ENCODE measurements at places on chromosomes 5 and 9.

DNA sequence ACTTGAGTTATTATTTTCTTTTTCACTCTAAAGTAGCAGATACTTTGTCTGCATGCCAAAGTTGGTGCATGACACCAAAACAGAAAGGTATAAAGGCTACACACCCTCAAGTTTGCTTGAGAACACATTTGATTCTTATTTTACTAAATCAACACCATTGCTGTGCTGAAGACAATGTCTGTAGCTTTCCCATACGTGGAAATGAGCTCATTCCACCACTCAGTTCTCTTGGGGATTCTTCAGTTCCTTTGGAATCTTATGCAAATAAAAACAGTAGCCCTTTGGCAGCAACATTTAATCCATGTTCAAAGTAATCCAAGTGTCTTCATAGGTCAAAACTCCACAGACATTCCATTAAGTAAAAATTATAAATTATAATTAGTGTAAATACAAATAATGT lies 264.9 kb downstream of the TLE1 start:
- no peak overlapping the region for H3K4me3 ChIP-seq
- no peaks in the 10 kb centered on the region for H3K27me3 ChIP-seq
- DNase-seq = no peak
- no peak overlapping the region for H3K27ac ChIP-seq

DNA sequence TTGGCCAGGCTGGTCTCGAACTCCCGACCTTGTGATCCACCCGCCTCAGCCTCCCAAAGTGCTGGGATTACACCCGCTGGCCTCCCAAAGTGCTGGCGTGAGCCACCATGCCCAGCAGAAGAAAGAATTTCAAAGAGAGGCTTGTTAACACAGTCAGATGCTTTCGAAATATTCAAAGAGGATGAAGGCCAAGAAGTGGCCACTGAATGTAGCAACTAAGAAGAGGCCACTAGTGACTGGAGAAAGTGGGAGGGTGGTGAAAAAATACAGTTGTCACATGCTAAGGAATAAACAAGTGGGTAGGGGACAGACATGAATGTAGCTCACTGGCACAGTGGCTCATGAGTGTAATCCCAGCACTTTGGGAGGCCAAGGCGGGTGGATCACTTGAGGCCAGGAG lies 13.0 kb upstream of the TPM2 start:
- H3K27me3 ChIP-seq = no peaks in the 10 kb centered on the region
- no peak for DNase-seq

GRCh38 chr5:1671351-1671750 lies 128.3 kb downstream of the MRPL36 start:
- H3K4me1 ChIP-seq = peaks cover 13% of the 10 kb centered on the region
- no peaks in the 10 kb centered on the region for H3K36me3 ChIP-seq
- no peak overlapping the region for H3K27ac ChIP-seq
- no peak for DNase-seq

DNA sequence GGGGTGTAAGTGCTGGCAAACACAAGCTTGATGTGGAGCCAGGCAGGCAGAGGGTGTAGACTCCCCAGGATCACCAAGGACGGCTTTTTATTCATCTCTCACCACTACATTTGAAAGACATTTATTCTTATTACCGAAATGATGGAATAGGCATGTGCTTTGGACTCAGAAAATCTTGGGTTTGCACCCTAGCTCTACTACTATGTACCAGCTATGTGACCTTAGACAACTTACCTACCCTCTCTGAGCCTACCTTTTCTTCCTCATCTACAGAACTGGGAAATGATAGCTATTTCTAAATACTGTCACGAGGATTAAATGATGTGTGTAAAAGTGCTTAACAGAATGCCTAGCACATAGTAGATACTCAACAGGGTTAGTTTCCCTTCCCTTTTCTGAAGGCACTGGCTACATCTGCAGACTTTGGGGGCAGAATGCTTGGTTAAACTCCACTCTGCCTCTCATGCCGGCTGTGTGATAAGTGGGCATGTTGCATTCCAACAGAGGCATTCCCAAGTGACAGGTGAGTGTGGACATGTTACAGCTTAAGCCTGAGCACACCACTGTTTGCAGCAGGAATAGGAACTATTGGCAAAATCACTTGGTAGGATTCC lies 94.8 kb downstream of the SLC1A3 start:
- no peak for DNase-seq
- H3K4me1 ChIP-seq = peaks cover 2% of the 10 kb centered on the region
- H3K36me3 ChIP-seq = peaks cover 2% of the 10 kb centered on the region
- peaks cover 5% of the 10 kb centered on the region for H3K27me3 ChIP-seq
- no peak overlapping the region for H3K27ac ChIP-seq

DNA sequence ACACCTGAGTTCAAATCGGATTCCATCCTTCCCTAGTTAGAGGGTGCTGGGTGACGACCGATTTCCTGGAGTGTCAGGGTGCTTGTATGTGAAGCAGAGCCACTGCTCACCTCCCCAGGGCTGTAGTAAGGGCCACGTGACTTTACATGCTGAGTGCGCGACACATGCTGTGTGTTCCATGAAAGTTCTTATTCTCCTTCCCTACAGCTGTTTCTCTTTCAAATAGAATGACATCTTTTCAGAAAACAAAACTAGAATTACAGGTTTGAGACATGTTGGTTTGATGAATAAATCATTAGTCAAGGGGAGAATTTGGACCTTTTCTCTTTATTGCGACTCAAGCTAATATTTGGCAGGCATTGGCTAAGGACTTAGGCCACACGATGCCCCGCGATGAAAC lies 113.1 kb downstream of the JMY start:
- H3K4me1 ChIP-seq = no peaks in the 10 kb centered on the region
- no peaks in the 10 kb centered on the region for H3K36me3 ChIP-seq
- no peak overlapping the region for H3K4me3 ChIP-seq
- H3K27ac ChIP-seq = no peak overlapping the region
- H3K27me3 ChIP-seq = no peaks in the 10 kb centered on the region
- no peak for DNase-seq

DNA sequence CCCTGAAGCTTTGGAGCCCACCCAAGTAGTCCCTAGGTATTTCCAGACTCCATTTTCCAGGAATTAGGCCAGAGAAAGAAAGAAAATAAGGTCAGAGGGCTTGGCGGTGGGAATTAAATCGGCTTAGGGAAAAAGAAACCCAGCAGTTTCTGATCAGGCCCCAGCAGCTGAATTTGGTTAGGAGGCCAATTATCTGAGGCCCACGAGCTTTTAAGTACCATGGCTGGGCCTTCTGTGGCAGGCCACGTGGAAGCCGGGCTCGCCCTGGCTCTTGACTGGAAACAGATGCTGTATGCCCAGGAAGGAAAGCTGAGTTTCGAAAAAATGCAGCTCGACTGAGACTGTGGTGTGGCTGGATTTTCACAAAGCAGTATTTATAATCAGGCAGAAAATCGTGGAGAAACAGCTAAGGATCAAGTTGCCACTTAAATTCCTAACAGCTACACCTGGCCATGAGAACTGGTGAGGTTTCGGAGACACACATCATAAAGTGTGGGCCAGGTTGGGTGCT lies 75.1 kb upstream of the PANK3 start:
- no peaks in the 10 kb centered on the region for H3K36me3 ChIP-seq
- H3K4me3 ChIP-seq = no peak overlapping the region
- H3K4me1 ChIP-seq = no peaks in the 10 kb centered on the region
- H3K27me3 ChIP-seq = peaks cover 5% of the 10 kb centered on the region
- DNase-seq = no peak

GRCh38 chr5:151295138-151295537 lies 8.4 kb downstream of the SLC36A3 start:
- no peaks in the 10 kb centered on the region for H3K4me1 ChIP-seq
- H3K4me3 ChIP-seq = no peak overlapping the region
- DNase-seq = no peak
- no peaks in the 10 kb centered on the region for H3K36me3 ChIP-seq

DNA sequence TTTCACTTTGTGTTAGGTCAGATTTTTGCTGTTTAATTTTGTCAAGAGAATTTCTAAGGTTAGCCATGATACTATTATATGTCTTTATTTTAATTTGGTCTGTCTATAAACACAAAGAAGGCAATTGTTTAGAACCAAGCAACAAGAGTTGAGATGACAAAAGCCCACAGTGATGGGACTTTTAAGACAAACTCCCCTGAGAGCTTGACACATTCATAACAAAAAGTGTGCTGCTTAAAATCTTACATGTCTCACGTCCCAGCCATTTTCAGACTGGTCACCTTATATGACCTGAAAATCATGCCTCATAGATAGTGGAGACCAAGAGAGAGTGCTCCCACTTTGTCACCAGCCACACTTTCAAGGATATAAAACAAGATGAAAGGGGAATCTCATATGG lies 21.6 kb upstream of the NNT start:
- DNase-seq = no peak
- peaks cover 10% of the 10 kb centered on the region for H3K36me3 ChIP-seq
- no peaks in the 10 kb centered on the region for H3K4me1 ChIP-seq
- no peak overlapping the region for H3K27ac ChIP-seq

DNA sequence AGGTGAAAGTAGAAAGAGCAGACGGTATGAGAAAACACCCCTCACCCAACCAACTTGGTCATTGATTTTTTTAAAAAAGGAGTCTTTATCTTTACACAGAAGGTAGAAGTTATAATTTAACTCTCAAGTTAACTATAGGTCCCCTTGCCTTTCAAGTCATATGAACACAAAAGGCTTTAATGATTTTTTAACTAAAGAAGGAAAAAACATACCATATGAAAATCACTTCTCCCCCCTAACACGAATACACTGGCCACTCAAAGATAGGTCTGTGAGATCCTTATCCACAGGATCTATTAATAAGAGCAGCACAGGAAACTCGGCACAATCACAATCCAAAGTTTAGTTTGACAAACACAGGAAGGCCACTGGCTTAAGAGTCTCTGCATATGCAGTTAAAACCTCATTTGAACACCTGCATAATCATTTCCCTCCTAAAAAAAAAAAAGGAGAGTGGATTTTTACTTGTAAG lies 138.0 kb downstream of the ENC1 start:
- no peaks in the 10 kb centered on the region for H3K36me3 ChIP-seq
- H3K4me3 ChIP-seq = no peak overlapping the region
- no peak for DNase-seq
- H3K4me1 ChIP-seq = no peaks in the 10 kb centered on the region

GRCh38 chr9:130707225-130707976 lies 13.8 kb downstream of the EXOSC2 start:
- H3K4me1 ChIP-seq = peaks cover 7% of the 10 kb centered on the region
- H3K4me3 ChIP-seq = no peak overlapping the region
- peak; percentile 73 for DNase-seq
- H3K27me3 ChIP-seq = no peaks in the 10 kb centered on the region

DNA sequence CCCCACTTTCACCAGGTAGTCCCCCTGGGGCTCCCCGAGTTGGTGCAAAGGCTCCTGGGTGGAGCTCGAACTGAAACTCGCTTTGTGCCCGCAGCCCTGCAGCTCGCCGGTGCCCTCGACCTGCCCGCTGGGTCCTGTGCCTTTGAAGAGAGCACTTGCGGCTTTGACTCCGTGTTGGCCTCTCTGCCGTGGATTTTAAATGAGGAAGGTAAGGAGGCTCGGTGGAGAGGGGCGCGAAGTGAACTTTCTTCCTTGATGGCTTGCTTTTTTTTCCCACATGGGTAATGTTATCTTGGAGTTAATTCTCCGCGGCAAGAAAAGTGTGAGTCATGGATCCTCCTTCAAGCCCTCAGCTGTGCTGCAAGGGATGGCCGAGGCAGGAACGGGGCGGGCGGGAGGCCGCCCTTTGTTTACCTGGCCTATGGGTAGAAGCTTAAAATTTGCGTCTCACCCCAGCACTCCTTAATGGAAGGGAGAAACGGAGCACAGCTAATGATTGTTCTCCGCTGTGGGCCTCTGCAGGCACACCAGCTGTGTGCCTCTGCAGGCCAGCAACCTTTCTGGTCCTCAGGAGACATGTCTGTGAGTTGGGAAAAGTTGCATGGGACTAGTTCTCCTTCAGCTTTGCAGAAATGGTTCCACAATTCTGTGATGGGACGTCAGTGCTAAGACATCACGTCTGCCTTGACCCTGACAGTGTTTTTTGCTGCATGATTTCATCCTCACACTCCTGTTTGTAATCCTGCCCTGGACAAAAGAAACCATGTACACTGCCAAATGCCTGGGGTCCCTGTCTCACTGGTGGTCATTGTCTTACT lies 1.1 kb downstream of the MAMDC2 start:
- no peak overlapping the region for H3K4me3 ChIP-seq
- peaks cover 45% of the 10 kb centered on the region for H3K27me3 ChIP-seq
- H3K27ac ChIP-seq = no peak overlapping the region

GRCh38 chr5:139796061-139796806 lies 626 bp downstream of the PSD2 start:
- peak overlapping the region; percentile 36 for H3K4me3 ChIP-seq
- no peak for DNase-seq
- H3K27ac ChIP-seq = no peak overlapping the region
- H3K36me3 ChIP-seq = no peaks in the 10 kb centered on the region

DNA sequence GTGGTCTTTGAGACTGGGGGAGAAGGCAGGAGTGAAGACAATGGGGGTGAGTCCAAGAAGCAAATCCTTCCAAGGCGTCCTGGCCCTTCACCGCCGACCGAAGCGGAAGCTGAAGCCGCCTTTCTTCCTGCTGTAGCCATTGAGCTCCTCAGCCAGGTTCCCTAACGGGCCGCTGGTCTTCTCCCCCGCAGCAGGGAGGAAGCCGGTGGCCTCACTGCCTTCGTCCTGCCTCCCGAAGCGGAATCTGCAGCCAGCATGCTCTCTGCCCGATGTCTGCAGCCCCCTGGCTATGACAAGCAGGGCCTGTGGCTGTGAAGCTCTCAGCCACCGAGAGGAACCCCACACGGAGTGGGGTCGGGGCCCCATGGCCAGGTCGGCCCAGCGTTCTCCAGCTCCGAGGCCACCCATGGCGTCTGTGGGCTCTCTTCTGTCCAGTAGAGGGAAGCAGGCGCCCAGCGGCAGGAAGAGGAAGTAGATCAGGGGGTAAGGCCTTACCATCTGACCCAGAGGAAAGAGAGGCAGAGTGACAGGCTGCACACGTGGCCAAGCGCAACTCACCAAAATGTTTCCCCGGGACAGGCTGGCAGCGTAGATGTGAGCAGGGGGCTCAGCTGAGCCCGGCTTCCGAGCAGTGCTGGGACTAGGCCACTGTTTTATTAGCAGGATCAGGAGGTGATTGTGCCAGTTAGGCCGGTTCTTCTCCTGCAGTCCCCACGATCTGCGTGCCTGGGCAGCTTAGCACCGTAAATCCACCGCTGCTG lies 3.1 kb downstream of the QRFP start:
- no peaks in the 10 kb centered on the region for H3K36me3 ChIP-seq
- H3K4me1 ChIP-seq = no peaks in the 10 kb centered on the region
- DNase-seq = no peak
- no peak overlapping the region for H3K4me3 ChIP-seq
- H3K27me3 ChIP-seq = no peaks in the 10 kb centered on the region
- H3K27ac ChIP-seq = no peak overlapping the region
